ENCODE measurements at places on chromosomes 16 and 17.

GRCh38 chr16:3625911-3626732 lies 14.7 kb upstream of the SLX4 start:
- no peak for DNase-seq

- DNase-seq: no peak
Measured at GRCh38 chr16:28010671-28011070, 52.8 kb downstream of the GSG1L start.

DNA sequence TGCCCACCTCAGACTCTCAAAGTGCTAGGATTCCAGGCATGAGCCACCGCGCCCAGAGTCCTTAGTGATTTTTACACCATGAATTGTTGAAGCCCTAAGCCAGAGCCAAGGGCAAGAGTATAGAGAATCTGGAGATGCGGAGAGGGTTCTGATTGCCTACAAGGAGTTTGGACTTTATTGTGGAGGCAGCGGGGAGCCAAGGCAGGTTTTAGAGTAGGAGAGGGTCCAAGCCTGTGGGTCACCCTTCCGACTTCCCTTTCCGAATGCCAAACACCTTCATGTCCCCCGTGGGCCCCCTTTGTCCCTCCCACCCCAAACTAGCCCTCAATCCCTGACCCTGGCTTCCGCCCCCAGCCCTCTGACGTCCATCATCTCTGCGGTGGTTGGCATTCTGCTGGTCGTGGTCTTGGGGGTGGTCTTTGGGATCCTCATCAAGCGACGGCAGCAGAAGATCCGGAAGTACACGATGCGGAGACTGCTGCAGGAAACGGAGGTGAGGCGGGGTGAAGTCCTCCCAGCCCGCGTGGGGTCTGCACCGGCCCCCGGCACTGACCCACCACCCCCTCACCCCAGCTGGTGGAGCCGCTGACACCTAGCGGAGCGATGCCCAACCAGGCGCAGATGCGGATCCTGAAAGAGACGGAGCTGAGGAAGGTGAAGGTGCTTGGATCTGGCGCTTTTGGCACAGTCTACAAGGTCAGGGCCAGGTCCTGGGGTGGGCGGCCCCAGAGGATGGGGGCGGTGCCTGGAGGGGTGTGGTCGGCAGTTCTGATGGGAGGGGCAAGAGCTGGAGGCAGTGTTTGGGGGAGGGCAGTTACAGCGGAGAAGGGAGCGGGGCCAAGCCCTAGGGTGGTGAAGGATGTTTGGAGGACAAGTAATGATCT lies 7.1 kb downstream of the MIEN1 start:
- no peak for DNase-seq

- DNase-seq: peak; percentile 80
Measured at GRCh38 chr16:70523743-70524398, at the start of gene SF3B3. Gene SF3B3 (plus strand): TSS chr16:70523816. CDS start chr16:70526657, 2,841 bp downstream.

GRCh38 chr17:17182598-17183136 lies 23.5 kb downstream of the PLD6 start:
- DNase-seq: no peak

DNA sequence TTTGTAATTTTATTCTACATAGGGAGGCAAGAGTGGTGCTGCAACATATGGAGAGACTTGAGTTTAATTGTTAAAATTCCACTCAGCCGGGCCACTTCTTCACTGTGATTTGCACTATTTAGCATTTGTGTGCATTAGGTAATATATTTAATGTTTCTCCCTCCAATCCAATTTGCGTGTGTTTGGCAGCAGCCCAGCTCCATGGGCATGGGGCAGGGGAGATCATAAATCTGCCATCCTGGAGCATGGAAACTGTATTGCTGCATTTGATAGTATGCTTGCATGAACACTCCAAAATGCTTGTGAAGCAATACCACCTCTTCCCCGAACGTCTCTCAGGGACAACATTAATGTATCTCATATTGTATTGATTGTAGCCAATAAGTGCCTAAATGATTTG lies 339.1 kb upstream of the RBFOX1 start:
- DNase-seq: no peak

- DNase-seq: no peak
Measured at GRCh38 chr17:58329810-58330537, 1.4 kb upstream of the TSPOAP1 start.

DNA sequence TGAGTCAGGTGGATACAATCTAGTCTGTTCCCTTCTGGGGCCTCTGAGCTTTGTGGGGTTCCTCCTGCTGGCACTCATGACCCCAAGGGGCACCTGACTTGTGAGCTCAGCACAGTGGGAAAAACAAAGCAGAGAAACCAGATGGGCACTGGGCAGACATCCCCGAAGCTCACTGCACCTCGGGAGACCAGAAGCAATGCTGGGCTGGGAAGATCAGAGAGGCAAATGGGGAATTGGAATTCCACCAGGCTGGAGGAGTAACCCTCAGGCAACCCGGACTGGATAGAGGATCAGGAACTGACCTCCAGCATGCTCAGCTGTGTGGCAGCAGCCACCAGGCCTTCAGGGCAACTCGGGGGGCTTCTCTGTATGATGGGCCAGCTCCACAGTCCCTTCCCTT lies 50.3 kb downstream of the ABCC12 start:
- DNase-seq: no peak

All from ecto neural progenitor cell (in vitro differentiated cells).